Heart left ventricle (tissue), 16 donors: ENCODE measurements at places on chromosomes 12 and 14. TPM values are rescaled to one million over a fixed set of nuclear protein-coding genes. Genes with fewer than 3 reads are reported as not detected.

DNA sequence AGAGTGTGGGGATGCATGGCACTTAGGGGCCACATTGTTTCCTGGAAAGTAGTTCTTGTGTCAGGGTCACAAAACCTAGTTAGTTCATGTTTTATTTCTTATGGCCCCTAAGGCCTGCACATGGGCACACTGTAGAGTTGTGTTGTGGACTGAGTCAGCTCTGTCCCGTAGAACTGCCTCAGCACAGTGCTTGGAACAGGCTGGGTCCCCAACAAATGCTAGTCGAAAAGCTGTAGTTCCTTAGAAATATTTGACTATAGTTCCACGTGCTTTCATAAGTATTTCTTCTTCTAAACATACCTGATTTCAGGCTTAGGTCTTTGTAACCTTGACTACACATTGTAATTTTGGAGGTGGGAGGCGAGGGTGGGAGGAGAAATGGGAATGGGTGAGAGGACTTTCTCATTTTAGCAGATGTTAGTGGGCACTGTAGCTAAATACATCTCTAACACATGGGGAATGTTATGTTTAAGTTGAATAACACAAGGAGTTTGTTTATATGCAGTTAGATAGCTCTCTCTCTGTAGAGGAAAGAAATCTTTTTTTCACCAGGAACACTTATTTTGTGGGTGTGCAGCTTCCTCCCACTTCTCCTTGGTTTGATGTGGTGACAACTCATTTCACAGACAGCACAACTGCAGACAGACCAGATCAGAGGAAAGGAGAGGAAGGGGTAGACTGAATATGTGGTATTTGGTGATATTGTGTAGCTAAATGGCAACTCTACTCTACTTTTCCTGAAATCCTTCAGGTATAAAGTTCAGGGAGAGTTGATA lies 39.5 kb upstream of the DACT1 start:
- DNase-seq: no peak

GRCh38 chr14:67846029-67846610 lies 26.5 kb downstream of the RAD51B start:
- DNase-seq: no peak

The KLRF1 gene
- total RNA-seq: 0.75 TPM

DNA sequence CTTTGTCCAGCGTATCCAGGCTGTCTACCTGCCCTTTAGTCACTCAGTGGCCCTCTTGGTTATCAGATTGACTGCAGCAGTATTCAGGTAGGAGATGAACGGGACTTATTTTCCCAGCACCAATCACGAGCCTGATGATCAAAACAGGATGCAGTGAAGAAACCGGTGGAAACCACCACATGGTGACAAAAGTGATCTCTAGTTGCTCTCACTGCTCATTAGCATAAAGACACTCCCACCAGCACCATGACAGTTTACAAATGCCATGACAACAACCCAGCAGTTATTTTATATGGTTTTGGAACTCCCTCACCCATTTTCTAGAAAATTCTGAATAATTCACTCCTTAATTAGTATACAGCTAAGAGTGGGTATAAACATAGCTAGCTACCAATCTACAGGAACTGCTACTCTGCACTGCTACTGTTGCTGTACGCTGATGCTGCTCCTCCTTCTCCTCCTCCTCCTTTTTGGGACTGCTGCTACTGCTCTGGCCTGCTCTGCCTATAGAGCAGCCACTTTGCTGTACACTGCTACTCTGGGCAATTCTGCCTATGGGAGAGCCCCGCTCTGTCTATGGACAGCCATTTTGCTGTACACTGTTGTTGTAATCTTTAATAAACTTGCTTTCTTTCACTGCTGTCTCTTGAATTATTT lies 142.5 kb upstream of the SSTR1 start:
- DNase-seq: no peak

GRCh38 chr14:55869397-55870049 lies 248.7 kb upstream of the PELI2 start:
- DNase-seq: no peak

The DCN gene
- 1,175 TPM for total RNA-seq

DNA sequence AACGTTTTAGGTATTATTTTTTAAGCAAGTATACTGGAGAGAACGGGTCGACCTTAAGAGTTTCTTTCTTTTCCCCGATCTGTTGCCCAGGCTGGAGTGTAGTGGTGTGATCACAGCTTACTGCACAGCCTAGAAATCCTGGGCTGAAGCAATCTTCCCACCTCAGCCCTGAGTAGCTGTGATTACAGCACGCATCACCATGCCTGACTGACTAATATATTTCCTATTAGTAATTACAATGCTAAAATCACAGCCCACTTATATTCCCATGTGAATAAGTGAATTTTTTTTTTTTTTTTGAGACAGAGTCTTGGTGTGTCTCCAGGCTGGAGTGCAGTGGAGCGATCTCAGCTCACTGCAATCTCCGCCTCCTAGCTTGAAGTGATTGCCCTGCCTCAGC lies 50.4 kb downstream of the DICER1 start:
- no peak for DNase-seq

The VRTN gene
- not detected for total RNA-seq

GRCh38 chr12:112381406-112381882 lies 787 bp downstream of the HECTD4 start:
- peak; percentile 25 for DNase-seq

The SLC8B1 gene
- 12.3 TPM for total RNA-seq

The PLEKHG7 gene
- not detected for total RNA-seq

The SAMD15 gene
- total RNA-seq: 0.35 TPM

DNA sequence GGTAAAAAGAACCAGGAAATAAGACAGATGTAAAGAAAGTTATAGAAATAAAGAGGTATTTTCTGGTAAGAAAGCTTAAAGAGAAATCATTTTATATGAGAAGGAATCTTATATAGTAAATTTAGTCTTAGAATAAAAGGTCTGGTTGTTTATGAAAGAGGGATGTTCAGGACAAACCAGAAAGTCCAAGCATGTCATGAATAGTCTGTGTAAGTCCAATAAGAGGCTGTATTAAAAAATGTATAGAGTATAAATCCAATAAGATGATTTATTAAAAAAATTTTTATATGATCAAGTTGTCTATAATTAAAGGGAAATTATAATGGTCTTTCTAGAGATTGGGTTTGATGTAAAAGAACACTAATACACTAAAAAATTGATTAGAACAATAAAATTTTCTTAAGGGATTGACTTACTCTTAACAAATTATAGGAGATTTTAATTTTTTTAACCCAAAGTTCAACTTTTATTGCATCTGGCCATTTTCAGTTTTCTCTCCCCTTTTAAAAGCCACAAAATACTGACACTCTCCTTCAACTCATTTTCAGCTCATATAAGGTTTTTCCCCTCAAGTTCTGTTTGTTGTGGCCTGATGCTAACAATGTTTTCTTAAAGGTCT lies 35.1 kb downstream of the ST8SIA1 start:
- no peak for DNase-seq

The EIF2S3B gene
- total RNA-seq: 0.37 TPM

The CFAP54 gene
- not detected for total RNA-seq

GRCh38 chr12:13968281-13968680 lies 13.1 kb downstream of the GRIN2B start:
- DNase-seq: no peak

GRCh38 chr12:124442772-124443445 lies 124.5 kb downstream of the NCOR2 start:
- no peak for DNase-seq

DNA sequence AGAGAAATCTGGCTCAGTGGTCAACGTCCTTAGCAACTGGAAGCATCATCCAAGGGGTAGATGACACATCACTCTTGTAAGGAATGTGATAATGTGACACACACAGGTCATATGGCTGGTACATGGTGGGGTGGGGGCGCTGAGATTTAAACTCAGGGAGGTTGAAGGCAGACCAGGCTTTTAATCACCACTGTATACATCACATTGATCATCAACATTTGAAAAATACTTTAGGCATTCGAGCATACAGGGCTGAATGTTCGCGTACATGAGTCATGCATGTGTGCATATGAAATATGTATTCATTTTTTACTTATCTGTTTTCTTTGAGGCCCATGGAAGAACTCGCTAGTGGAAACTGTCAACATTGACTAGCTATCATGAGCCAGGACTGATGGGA lies 976.4 kb downstream of the VRK1 start:
- no peak for DNase-seq

DNA sequence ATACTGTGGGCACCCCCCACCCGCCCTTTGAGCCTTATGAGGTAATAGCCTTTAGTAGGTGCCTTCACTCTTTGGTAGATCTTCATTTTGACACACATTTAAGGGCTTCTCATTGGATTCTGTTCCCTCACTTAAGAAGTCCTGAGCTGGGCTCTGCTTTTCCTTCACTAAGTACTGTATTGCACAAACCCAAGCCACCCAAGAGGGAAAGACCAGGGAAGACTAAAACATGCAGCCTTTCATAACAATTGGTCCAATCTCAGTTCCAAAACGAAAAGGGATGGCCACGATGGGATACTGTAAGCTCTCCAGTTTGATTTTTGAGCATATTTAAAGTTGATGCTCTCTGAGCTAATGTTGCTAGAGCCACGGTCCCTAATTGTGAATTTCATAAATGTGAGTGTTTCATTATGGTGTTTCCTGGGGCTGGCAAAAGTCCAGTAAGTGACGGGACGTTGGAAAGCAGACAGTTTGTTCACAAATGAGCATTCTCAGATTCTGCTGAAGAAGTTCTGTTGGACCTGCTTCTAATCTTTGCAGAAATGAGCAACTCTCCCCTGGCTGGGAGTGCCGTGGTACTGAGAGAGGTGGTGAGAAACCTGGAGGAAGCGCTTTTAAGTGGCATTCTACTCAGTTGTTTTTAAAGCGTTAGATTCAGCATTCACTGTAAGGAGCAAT lies 9.4 kb downstream of the SSPN start:
- no peak for DNase-seq

The WBP11 gene
- 53.8 TPM for total RNA-seq

DNA sequence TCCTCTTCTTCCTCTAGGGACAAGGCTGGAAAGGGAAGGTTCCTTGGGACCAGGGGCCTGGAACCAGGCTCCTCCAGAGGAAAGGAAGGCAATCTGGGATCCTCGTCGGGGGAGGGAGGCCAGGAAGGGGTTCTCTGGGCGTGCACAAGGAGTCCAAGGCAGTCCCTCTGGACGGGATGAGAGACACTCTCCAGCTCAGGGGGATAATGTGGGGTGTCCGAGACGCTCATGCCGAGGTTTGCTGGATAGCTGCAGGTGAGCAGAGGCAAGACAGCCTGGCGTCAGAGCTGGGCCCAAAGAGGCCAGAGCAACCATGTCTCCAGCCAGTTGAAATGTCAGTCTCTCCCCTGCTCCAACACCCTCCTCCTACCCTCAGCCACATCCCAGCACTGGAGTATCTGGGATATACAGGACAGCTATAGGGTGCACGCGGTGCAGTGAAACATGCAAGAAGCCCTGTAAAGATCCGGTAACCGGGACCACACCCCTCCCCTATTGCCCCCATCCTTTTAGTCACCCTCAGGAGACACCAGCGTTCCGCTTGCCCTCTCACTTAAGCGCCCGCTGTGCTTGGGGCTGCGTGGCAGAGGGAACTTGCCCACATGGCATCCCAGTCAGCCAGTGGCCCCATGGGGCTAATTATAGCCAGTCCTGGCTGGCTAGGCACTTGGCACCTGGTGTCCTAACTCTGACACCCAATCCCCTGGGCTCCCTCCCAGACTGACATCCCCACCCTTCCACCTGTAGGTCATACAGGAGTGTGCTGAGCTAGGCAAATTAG lies at the start of gene KLHL33:
Gene KLHL33 (minus strand): TSS at position 585 of the 781 bp plus-strand sequence. CDS start 355 bp downstream, at position 230.
- DNase-seq: no peak

- no peak for DNase-seq
Measured at GRCh38 chr12:82665142-82665923, 21.4 kb upstream of the TMTC2 start.

DNA sequence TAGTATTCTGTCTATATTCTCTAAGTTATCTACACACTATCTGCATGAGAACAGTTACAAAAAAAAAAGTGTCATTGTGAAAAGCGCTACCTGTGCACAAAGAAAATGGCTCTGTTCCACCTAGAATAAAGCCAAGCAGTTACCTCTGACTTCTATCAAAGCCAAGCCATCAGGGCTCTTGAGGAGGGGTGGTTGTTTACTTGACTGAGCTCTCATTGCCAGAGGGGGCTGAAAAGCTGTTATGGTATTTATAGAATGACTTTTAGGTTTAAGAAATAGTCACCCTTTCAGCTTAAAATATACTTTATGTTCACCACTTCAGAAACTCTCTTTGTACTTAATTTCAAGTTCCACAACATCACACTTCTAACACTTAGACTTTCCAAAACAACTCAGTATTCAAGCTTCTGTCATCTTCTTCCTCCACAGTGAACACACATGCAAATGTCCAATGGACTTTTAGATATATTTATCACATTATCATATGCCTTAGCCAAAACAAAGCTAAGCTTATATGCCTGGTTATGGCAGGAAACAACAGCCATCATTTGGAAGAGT lies 7.5 kb downstream of the ITPR2 start:
- DNase-seq: no peak

The KRT77 gene
- total RNA-seq: not detected

- no peak for DNase-seq
Measured at GRCh38 chr12:113482334-113482733, 10.7 kb upstream of the LHX5 start.

The FBXO21 gene
- total RNA-seq: 32.6 TPM

GRCh38 chr12:46983393-46983793 lies 96.0 kb upstream of the PCED1B start:
- DNase-seq: no peak
